Mucosa of descending colon (tissue), 3 donors: ENCODE measurements at places on chromosomes 5 and 9. TPM values are rescaled to one million over a fixed set of nuclear protein-coding genes. Genes with fewer than 3 reads are reported as not detected.

Gene TYRP1
- not detected for total RNA-seq

Gene EXOSC2
- 19.1 TPM for total RNA-seq

Gene ARRDC3
- 38.0 TPM for total RNA-seq

Gene SET
- total RNA-seq, result 212 TPM

Gene MPDZ
- total RNA-seq, result 50.7 TPM

Gene ANKRD18A
- 5.9 TPM for total RNA-seq

Gene GDNF
- 0.64 TPM for total RNA-seq

Gene MAMDC4
- 43.8 TPM for total RNA-seq

Gene GRXCR2
- not detected for total RNA-seq

Gene SLC26A2
- 1,399 TPM for total RNA-seq

Gene OTP
- total RNA-seq, result not detected

Gene EIF4E1B
- total RNA-seq, result not detected

Gene FAM120AOS
- 72.0 TPM for total RNA-seq

Gene FAM114A2
- total RNA-seq, result 21.6 TPM

Gene LCN10
- total RNA-seq, result 0.12 TPM

Gene CEP72
- total RNA-seq, result 9.7 TPM

Gene CPEB4
- total RNA-seq, result 31.8 TPM

Gene EQTN
- 2.3 TPM for total RNA-seq

Gene NFIB
- 59.7 TPM for total RNA-seq
